ENCODE measurements at places on chromosomes 7 and 10.

GRCh38 chr7:150324373-150324961, 1.1 kb upstream of the ACTR3C start:
- no peak for DNase-seq

DNA sequence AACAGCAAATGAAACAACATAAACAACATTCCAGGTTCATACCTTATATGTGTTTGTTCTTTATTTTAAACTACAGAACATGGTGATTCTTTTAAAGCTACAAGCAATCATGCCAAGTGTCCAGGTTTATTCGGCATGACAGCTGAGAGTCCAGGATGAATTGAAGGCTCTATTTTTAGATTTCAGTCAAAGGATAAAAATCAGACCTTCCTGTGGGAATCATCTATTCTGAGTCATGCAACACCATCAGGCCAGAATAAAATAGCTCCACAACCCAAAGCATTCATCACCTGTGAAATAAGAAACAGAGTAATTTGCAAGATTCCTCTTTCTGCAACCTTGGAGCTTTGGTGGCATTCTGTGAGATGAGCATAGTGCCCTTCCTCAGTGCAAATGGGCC, 292.4 kb upstream of the MYO3A start:
- DNase-seq: no peak

DNA sequence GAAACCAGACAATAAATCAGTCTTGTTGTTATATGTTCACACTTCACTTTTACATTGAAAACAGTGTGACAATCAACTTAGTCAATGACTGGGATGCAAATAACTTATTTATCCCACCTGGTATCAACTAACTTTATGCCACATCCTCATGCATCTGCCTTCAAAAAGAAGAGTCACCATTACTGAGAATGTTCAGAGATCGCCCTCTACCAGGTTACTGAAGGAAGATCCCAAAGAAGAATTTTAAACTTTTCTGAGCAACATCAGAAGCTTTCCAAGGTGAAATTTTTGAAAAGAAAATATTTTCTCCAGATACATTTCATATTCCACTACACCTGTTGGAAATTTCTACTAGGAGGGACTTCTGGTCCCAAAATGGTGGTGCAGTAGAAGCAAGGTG, 359.5 kb downstream of the PTPRN2 start:
- no peak for DNase-seq

- DNase-seq: peak; percentile 67
Measured at GRCh38 chr10:124535731-124536495, 74.3 kb downstream of the LHPP start.

DNA sequence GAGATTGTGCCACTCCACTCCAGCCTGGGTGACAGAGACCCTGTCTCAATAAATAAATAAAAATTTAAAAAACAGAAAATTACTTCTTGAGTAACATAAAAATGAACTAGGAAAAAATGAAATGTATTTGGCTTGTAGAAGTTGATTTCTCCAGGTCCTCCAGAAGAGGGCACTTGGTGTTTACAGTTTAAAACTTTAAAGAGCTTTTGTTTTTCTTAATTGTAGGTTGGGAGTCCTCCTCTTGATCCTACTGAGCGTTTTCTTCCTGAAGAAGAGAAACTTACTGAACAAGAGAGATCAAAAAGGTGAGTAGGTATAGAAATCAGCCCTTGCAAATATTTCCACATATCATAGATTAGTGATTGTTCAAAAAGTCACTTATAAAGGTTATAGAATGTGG, 16.2 kb downstream of the KIFBP start:
- DNase-seq: no peak

GRCh38 chr7:78316110-78316509, 517.5 kb downstream of the PHTF2 start:
- no peak for DNase-seq

DNA sequence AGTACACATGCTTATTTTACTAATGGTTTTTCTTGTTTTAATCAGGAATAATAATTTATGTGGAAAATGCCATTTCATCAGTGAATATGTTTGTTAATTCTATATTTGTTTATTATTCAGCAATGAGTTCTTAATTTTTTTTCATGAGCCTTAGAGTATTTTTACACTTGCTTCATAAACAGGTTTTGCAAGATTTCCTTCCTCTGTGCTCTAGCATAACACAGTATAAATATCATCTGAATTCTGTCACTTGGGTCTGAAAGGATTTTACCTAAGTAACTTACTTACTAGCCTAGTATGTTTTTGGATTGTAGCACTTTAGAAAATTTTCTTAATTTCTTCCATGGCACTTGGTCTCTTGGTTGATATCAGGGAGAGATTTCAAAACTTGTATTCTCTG, 45.8 kb downstream of the GLCCI1 start:
- DNase-seq: no peak

- DNase-seq: peak; percentile 57
Measured at GRCh38 chr7:51587604-51588003, 271.0 kb upstream of the COBL start.

GRCh38 chr10:37301271-37301670, 175.9 kb downstream of the ANKRD30A start:
- DNase-seq: no peak

GRCh38 chr7:120185940-120186682, 86.9 kb upstream of the KCND2 start:
- DNase-seq: no peak

DNA sequence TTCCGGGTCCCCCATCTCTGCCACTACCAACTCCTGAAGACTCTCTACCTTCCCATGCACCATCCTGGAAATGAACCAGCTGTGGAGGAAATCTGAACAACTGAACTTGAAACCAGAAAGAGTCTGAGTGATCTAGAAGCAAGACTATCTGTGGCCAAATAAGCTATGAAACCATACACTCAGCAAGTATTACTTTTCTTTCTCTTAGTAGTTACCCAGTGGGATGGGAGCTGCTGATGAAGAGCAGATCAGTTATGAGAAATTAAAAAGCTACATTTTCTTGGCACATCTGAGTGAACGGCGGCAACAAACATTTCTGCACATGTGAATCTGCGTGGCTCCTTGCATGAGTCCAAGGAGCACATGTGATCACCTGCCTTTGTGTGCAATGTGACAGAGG, 31.6 kb upstream of the AGK start:
- DNase-seq: no peak

DNA sequence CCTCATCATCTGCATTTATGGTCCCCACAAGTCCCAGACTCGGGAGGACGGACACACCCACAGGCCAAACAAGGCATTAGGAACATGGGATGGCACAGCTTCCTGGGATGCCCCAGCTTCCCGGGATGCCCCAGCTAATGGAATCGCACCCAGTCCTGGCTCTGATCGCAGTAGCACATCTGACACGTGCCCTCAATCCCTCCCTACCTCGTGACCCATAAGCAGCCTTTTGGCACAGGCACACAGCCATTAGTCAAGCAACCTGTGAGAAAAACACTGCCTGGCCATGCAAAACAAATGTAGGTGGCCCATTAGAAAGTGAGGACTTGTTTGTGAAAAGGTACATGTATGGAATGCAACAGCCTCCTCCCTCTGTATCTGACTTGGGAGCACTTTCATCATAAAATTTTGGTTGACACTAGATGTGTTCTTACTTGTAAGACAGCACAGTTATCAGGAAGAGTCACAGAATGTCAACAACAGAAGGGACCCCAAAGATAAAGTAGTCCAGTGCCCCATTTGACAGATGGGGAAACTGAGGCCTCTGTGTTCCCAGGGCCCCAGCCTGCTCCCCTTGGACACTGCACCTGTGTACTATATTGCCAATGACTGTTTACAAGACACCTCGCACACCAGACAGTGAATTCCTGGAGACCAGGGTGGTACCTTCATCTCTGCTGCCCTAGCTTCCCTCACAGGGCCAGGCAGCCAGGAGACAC, 34.4 kb downstream of the DLG5 start:
- peak; percentile 52 for DNase-seq
